CD4-positive, alpha-beta T cell treated with Interleukin-4 for 1 hour (primary cell): ENCODE measurements at places on chromosomes 2 and 18.
A peak's percentile ranks its signal among the peaks of the same experiment; 100 is the strongest.

- DNase-seq: no peak
Measured at GRCh38 chr18:28359176-28359575, 182.2 kb upstream of the CDH2 start.

DNA sequence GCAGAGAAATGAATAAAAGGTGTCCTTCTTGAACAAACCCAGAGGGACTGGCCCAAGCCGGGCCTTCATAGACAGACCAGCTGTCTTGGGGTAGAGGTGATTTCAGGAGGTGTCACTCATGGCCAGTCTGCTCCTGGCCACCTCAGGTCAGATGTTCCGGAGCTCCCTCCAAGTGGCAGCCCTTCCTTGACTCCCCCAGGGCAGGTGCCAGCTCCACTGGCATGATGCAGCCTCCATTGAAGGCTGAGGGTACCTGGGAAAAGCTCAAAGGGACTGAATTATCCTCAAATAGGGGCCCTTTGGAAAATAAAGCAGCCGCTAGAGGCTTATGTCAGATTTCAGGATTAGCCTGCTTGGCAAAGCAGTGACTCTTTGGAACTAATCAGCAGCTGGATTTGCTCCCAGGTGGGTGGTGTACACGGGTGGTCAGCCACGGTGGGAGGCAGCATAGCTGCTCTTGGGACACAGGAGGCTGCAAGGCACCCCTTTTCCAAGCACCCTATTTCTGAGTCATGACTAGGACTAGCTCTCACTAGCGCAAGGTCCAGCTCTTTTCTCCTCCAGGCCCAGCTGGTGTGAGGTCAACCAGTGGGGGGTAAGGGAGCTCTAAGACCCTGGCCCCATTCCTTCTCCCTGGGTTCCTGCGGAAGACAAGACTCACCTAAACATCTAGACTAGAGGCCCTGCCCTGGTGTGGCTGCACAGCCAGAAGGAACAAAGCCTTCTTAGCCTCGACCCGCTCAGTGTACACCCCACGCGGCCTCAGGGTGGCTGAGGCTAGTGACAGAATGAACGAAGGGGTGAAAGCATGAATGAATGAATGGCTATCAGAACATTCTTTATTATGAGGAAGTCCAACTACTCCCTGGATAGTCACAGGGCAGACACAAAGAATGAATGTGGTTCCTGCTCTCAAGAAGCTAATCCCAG is 29.3 kb downstream of the HS1BP3 start:
- DNase-seq: no peak

GRCh38 chr2:107576991-107577390 is 249.7 kb upstream of the RGPD4 start:
- DNase-seq: no peak

DNA sequence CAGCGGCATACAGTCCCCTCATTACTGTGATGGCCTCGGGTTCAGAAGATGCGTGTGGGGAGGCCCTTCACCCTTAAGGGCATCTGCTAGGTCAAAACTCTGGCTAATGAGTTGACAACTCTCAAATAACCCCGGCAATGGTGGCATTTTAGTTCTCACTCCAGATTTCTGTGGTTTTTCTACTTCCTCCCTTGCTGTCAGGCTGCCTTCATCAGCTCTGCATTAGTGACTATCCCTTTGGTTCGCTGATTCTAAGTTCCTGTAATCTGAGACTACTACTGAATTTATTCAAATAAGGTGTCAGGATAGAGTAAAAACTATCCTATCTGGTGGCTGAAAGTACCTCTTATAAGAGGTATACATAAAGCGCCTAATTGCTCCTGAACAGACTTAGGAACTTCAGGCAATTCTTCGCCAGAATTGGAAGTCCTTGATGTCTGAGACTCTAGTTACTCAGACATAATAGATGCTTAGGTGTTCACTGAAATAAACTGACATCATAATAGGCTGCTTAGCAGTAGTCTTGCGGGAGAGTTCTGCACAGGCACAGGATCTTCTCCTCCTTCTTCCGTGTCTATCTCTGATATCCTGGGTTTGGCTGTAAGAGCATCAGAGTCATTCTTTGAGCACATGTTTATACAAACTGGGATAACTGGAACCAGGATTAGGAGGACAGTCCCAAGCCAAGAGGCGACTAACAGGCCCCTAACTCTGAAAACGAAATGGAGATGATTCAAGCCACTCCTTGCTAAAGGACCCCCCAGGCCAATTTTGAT is 194.5 kb downstream of the DNER start:
- DNase-seq: no peak

- DNase-seq: no peak
Measured at GRCh38 chr2:234673961-234674759, 177.3 kb upstream of the ARL4C start.

DNA sequence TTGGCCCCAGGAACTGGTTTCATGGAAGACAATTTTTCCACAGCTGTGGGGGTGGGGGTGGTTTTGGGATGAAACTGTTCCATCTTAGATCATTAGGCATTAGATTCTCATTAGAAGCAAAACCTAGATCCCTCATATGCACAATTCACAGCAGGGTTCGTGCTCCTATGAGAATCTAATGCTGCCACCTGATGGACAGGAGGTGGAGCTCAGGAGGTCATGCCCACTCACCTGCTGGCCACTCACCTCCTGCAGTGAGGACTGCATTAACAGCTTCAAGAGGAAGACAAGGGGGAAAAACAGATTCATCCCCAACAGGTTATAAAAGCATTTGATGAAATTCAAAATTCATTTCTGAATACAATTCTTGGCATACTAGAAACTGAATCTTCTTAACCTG is 38.5 kb downstream of the THAP4 start:
- peak; percentile 15 for DNase-seq

- no peak for DNase-seq
Measured at GRCh38 chr2:108244667-108245414, 5.1 kb downstream of the SULT1C3 start.

GRCh38 chr2:202965810-202966460 is 48.7 kb upstream of the NBEAL1 start:
- DNase-seq: peak; percentile 17

- DNase-seq: peak; percentile 65
Measured at GRCh38 chr2:148524519-148524919, 120.0 kb upstream of the EPC2 start.

DNA sequence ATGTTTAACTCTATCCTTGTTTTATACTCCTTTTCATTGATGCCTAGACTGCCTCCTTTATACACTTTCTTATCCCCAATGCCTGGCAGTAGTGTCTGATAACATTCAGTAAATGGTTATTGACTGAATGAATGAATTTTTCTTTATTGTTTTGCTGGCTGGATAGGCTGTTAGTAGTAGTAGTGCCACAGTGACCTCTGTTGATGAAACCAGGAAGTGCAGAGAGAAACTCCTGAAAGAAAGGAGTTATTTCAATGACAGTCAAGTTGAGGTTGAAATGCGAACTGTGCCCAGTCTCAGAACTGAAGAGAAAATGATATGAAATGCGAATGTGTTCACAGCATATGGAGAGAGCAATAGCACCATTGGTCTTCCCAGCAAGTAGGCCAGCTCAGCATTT is 26.8 kb upstream of the SLC9A2 start:
- no peak for DNase-seq

GRCh38 chr2:73516033-73516432 is 126.2 kb downstream of the NAT8 start:
- DNase-seq: no peak

GRCh38 chr2:229133155-229133772 is 137.8 kb downstream of the PID1 start:
- DNase-seq: no peak

DNA sequence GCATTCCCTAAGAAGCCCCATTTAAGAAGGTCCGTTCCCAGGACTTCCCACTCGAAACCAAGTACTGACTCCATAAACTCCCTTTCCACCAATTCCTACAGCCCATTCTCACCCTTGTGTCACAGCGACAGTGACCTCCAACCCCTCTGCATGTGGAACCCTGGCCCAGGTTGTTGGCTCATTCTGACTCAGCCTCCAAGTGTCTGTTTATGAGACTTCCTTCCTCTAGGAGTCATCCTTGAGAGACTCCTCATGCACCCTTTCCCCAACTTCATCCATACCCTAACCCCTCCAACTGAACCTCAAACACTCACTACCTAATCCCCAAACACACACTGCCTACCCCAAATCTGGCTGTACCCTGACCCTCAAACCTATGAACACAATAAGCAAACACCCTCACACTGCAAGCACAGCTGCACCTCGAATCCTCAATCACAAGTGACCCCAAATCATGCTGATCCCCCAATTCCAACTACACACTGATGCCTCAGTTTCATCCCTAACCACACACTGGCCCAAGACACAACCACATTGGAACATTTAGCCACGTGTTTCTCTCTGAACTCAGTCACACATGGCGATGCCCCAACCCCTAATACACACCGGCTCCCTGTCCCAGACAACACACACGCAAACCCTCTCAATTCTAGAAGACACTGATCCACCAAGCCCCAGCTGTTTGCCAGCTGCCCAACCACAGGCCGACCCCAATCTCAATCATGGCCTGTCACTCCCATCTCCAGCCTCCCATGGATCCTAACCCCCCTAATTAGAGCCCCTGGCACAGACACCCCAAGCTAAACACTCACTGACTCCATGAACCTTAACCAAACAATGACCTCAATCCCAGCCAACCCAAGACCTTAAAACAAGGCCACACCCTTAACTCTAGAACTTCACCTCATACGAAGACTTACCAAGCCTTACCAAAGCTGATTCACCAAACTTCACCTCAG is 219.6 kb downstream of the CYP26B1 start:
- DNase-seq: no peak

- no peak for DNase-seq
Measured at GRCh38 chr2:85961053-85961452, 72.3 kb upstream of the ST3GAL5 start.

- DNase-seq: no peak
Measured at GRCh38 chr2:66236816-66237802, 197.8 kb upstream of the MEIS1 start.

GRCh38 chr2:209424199-209424701 is 403 bp downstream of the MAP2 start:
- peak; percentile 12 for DNase-seq

GRCh38 chr18:59697236-59697932 is at the start of gene CCBE1:
Gene CCBE1 (minus strand): TSS chr18:59697423.
- DNase-seq: no peak

GRCh38 chr2:17813010-17813741 is 3.1 kb upstream of the MSGN1 start:
- DNase-seq: no peak

GRCh38 chr18:45102126-45102525 is 421.4 kb downstream of the SETBP1 start:
- DNase-seq: no peak

DNA sequence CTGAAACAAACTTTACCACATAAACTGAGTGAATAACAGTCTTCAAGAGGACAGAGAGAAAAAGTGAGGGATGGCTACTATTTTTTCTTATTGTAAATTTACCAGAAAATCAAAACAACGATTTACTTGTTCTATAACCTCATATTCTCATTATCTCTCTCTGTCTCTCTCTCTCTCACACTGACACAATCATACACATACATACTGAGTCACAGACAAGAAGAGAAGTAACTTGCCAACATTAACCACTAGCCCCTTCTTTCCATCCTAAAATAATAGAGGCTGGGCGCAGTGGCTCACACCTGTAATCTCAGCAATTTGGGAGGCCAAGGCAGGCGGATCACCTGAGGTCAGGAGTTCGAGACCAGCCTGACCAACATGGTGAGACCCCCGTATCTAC is 18.2 kb downstream of the SATB2 start:
- no peak for DNase-seq

DNA sequence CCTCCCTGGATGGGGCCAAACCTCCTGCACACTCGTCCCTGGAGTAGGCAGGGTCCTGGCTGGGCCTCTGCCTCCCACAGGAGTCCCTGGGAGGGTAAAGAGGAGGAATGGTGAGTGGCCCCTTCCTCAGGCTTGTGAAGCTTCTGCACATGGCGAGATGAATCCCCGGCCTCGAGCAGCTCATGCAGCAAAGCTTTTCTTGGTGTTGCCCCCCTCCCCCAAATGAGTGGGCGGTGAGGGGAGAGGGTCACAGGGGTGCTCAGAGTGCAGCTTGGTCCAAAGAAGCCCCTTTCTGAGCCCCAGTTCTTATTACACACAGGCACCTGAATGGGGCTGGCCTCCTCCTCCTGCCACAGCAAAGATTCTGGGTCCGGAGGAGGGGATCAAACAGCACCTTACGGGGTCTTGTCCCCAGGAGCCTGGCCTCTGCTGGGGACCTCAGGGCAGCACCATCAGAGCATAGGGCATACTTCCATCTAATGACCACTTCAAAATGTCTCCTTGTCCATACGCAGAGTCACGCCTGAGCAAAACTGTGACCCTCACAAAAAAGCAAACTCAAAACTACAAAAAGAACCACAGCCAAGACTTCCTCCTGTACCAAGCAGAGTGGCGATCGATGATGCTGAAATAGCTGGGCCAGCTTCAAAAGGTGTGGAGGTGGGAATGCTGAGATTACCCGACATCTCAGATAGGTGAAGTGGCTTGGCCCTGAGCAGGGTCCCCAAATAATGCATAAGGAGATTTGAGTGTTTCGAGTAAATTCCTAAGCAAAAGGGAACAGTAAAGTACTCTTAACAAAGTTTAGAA is 148.4 kb upstream of the TWIST2 start:
- no peak for DNase-seq

GRCh38 chr2:37689751-37690150 is 18.3 kb upstream of the CDC42EP3 start:
- no peak for DNase-seq

- DNase-seq: no peak
Measured at GRCh38 chr2:198807131-198807530, 650.6 kb downstream of the SATB2 start.

DNA sequence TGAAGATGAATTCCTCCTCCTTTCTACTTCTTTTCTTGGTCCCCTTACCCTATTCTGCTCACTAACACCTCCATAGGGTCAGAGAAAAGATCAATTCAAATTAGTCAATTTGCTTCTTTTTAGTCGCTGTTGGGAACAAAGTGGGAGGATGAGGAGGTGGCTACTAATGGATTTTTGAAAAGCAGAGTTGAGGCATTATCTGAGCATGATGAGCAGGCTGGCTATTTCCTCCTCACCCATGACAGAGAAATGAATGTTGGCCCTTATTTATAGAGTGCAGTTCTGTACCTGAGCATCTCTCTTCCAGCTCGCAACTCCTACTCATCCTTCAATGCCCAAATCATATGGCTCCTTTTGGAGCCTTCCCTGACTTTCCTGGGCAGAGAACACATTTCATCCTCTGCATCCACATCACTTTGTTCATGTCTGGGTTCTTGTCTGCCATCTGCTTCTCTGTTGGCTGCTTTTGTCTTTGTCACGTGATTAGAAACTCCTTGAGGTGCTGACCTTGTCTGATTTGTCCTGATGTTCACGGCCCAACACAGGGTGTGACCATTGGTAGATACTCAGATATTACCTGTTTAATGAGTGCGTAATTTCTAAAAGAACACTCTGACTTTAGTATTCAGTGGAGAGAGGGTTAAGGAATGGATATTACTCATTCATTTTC is 45.9 kb downstream of the CYRIA start:
- no peak for DNase-seq
